ENCODE measurements at places on chromosomes 4 and X. TPM values are rescaled to one million over a fixed set of nuclear protein-coding genes. Genes with fewer than 3 reads are reported as not detected.

MAGEA9B gene
- polyA plus RNA-seq: not detected

SOWAHD gene
- 0.40 TPM for polyA plus RNA-seq

GRCh38 chr4:33924811-33925210, 2319.5 kb downstream of the ARAP2 start:
- no peak for DNase-seq

DNA sequence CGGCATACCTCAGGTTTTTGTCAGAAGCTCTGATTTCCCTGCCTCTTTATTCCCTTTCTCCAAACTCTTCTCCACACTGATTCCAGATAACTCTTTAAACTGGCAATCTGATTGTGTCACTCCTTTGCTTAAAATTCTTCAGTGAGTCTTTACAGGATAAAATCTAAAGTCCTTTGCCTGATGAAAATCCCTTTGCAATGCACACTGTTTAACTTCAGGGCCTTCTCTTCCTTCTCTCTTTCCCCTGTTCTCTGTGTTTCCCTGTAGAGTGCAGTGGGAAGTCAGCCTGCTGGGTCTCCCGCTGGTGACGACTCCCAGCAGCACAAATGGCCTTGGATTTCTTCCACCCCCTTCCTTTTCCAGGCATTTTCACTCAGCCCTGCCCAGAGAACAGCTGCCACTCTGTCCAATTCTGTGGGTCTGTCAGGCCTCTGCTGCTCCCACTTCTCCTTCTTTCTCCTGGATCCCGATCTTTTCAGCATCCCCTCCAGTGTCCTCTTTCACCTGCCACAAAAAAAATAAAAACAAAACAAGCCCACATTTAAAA, 189.9 kb upstream of the NWD2 start:
- no peak for DNase-seq

All from left renal cortex interstitium (tissue), 4 donors.